ENCODE measurements at places on chromosomes 4 and X.
A peak's percentile ranks its signal among the peaks of the same experiment; 100 is the strongest.

GRCh38 chr4:144531841-144532240, 114.1 kb upstream of the HHIP start:
- DNase-seq = no peak

DNA sequence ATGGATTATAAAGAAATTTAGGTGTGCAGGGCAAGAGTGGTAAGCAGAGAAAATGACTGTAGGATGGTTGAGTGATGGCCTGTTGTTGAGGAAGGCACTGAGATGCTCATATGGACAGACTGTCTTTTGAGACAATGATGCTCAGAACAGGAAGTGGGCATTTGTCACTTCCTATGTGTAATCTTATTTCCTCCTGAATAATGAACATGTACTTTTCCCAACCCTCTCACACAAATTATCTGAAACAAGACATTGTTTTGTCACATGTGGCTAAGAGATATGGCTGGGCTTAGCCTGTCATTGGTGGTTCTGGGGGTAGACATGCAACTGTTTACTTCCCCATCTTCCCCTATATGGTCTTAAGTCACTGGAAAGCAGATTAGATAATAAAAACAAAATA, 240.5 kb downstream of the CFAP47 start:
- no peak for DNase-seq

DNA sequence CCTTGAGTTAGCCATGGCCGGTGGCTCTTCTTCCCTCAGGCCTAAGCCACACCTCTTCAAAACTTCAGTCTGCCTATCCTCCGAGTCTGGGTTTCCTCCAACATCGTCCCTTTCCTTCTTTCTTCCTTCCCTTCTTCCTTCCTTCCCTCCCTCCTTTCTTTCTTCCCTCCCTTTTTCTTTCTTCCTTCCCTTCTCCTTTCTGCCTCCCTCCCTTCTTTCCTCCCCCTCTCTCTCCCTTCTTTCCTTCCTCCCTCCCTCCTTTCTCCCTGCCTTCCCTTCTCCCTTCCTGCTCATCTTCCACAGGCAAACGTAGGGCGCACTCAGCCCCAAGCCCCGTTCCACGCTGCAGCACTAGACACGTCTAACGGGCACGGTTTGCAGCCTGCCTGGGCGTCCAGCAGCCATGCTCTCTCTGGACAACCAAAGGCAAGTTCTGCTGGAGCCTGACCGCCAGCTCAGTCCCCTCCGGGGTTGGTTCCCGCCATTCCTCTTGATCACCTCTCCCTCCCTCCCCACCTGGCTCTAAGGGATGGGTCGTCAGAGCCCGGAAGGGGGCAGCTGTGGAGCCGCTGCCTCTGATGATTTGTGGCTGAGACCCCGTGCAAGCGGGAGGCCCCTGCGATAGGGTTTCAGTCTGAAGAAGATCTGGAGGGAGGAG, 34.1 kb upstream of the CLDN24 start:
- no peak for DNase-seq

DNA sequence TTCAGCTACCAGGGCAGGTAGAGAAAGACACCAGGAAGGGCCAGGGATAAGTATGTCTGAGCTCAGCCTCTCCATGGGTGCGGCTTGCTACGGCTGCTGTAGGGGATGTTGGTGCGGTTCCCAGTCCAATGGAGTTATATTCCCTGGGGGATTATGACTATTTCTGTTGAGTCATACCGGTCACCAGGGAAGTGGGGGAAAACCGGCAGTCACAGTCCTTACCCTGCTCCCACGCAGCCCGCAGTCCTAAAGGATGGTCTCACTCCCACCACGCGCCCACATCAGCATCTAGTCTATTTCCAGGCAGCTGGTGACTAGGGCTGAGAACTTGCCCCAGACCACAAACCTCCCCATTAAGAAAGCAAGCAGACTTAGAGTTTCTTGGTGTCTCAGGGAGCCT, 191.6 kb downstream of the VEGFC start:
- peak; percentile 82 for DNase-seq

GRCh38 chrX:146154191-146154590, 336.6 kb downstream of the SLITRK2 start:
- DNase-seq = no peak

GRCh38 chrX:140664939-140665338, 44.6 kb upstream of the LINC00632 start:
- DNase-seq = no peak

DNA sequence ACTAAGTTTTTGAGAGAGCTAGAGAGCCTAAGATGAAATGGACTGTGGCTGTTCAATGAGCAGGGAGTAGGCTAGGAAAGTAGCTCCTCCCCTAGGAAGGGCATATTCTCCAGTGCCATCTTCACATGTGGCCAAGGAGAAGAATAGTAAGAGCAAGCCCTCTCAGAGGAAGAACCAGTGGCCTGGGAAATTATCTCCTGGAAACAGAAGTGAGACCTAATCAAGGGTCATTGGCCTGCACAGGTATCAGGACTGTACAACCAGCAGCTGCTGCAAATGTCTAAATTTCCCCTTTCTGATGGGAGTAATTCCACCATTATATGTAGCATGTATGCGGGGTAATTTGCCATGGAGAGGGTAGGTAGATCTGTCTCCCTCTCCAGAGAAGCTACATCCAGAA, 334.8 kb upstream of the RASGEF1B start:
- no peak for DNase-seq

- peak; percentile 72 for DNase-seq
Measured at GRCh38 chr4:23789762-23790161, 100.1 kb downstream of the PPARGC1A start.

- no peak for DNase-seq
Measured at GRCh38 chr4:64780664-64781063, 371.4 kb upstream of the TECRL start.

- no peak for DNase-seq
Measured at GRCh38 chr4:3295837-3296624, 3.2 kb downstream of the RGS12 start.

DNA sequence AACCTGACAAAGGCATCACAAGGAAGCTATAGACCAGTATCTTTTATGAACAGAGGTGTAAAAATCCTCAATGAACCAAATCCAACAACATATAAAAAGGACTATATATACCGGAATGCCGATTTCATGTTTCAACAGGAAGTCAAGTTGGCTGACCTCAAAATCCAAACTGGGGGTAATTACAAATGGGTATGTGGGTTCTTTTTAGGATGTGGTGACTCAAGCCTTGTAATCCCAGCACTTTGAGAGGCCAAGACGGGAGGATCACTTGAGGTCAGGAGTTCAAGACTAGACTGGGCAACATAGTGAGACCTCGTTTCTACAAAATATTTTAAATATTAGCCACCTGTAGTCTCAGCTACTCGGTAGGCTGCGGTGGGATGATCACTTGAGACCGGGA, 10.4 kb downstream of the PRSS48 start:
- no peak for DNase-seq

- DNase-seq = no peak
Measured at GRCh38 chr4:159290321-159291030, 187.6 kb downstream of the RAPGEF2 start.

GRCh38 chrX:57643698-57644097, 36.4 kb downstream of the NLRP2B start:
- DNase-seq = no peak

GRCh38 chrX:38805432-38806389, 4.5 kb downstream of the MID1IP1 start:
- peak; percentile 18 for DNase-seq

- DNase-seq = no peak
Measured at GRCh38 chr4:126592088-126592487, 1040.7 kb upstream of the INTU start.

DNA sequence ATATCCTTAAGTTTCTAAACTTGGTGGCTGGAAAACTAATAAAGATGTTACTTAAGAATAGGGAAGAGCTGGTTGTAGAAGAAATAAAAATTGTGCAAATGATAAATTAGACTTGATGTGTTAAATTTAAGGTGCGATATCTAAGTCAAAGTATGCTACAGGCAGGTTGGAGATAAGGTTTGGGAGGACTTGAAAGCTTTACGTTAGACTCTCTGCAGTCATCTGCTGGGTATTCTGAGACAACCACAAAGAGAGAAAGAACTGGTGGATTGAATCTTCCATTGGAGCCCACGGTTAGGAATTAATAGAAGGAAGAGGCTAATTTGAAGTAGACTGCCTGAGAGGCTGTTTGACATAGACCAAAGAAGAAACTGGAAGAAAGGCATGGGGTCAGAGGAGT, 7.9 kb downstream of the SMAD1 start:
- DNase-seq = no peak

DNA sequence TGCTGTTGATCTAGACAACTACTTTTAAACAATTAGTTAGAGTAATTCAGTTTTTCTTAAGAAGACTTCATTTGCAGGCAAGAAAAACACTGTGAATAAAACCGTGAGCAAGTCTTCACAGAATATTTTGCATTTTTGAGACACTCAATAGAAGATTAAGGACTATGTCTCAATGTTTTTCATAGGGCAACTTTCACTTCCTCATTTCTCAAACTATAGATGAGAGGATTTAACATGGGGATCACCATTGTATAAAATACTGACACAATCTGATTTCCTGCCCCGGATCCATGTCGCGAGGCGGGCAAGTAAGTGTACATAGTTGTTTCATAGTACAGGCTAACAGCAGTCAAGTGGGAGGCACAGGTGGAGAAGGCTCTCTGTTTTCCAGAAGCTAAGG, 108.8 kb upstream of the IGSF1 start:
- no peak for DNase-seq

GRCh38 chr4:182093935-182094334, 149.3 kb upstream of the TENM3 start:
- no peak for DNase-seq

DNA sequence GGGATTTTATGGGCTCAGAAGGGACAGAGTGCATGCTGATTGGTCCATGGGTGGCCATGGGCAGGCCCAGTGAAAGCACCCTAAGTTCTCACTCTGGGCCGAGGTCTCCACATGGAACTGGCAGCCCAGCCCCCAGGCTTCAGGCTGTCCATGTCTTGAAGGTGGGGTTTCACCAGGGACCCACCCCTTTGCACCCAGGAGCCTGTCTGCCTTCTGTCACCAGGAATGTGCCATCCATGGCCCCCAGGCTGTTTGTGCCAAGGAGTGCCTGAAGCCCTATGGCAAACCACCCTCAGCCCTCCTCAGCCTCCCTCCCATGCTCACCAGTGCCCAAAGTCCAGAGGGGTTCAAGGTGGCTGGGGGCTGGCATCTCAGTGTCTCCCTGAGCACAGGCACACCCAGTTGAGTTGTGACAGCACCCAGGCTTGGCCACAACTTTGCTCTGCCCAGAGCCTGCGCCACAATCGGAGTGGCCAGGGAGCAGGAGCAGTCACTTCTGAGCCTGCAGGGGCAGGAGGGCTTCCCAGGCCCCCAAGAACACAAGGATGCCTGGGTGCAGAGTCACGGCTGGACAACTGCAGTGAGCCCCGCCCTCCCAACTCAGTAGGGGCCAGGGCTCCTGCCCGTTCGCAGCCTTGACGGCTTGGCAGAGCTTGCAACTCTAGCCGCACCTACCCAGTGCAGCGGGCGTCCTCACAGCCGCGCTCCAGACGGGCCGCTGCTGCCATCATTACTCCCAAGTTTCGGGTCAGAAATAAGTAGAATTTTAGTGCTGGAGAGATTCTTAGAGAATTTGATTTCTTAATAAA, 185.3 kb upstream of the NUDT6 start:
- no peak for DNase-seq

GRCh38 chr4:1516261-1516660, 110.0 kb upstream of the NKX1-1 start:
- DNase-seq = no peak

- no peak for DNase-seq
Measured at GRCh38 chr4:141246683-141247429, 26.2 kb downstream of the ZNF330 start.

DNA sequence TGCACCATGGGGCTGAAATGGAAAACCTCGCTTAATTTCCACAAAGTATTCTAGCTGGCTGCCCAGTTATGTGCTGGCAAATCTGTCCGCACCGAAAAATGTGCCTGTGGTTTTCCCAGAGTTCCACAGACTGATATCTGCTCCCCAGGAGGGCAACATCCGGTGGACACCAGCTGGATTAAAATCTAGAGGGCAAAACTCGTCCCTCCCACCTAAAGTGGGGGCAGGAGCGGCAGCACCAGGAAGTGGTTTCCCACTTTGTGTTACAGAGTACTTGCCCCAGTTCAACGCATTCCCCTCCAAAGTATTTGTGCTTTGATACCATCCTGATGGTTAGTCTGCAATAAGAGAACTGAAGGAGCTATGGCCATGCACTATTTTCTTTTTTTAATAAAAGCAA, 187.6 kb downstream of the TSPAN5 start:
- no peak for DNase-seq

DNA sequence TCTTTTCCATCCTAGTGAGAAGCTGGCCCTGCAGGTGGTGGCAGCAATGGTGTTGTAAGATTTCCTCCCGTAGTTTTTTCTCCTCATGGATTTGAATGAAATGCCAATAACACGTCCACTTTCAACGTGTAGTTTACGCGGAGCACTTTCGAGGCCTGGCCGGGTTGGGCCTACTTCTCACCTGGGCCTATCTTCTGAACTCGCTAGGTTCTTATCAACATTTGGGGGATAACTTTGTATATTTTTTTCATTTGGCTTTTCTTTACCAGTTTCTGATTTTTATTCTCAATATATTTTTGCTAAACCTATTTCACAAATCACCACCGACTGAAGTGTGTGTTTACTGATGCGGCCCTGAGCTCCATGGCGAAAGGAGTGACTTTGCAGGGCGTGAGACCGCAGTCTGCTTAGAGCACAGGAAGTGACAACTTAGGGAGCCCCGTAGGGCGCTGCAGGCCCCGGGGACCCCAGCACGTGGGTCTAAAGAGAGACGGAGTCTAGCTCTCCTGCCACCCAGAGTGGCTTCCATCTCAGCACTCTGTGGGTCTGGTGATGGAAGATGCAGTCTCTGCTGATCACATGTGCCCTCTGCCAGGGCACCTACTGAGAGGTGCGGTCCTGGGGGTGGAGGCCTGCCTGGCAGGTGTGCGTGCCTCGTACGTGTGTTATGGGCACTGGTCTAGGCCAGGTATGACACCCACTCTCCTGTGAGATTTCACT, 29.1 kb downstream of the NELFA start:
- no peak for DNase-seq

- DNase-seq = no peak
Measured at GRCh38 chrX:68454476-68455150, 21.3 kb upstream of the OPHN1 start.

DNA sequence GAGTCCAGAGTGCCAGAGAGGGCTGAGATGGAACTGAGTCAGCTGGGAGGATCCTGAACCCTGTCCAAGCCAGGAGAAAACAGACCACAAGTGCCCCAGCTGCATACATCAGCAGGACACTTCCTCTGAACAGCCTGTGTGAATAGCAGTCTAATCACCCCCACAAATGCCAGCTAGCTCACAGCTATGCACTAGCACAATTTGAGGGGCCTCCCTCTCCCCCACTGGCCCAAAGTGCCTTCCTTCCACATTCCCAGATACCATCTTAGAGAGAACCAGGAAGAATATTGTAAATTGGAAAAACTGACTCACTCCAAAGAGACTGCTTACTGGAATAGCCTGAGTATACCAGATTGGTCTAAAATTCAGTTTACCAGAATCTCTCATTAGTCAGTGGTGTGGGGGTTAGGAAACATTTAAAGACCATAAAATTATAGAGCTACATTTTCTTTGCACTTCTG, 292.6 kb upstream of the KLF3 start:
- DNase-seq = peak; percentile 52
